Endothelial cell (in vitro differentiated cells): ENCODE measurements at places on chromosomes 3 and 15.

GRCh38 chr3:195551381-195551978 lies 8.4 kb upstream of the PPP1R2 start:
- no peak for DNase-seq

- DNase-seq, result no peak
Measured at GRCh38 chr3:187370051-187370450, 1.9 kb downstream of the RTP4 start.

- DNase-seq, result no peak
Measured at GRCh38 chr15:92416557-92416956, 22.9 kb downstream of the ST8SIA2 start.

GRCh38 chr3:14476583-14477265 lies 63.4 kb downstream of the GRIP2 start:
- DNase-seq, result no peak

GRCh38 chr15:78859971-78860719 lies 12.5 kb upstream of the MORF4L1 start:
- peak; percentile 78 for DNase-seq

DNA sequence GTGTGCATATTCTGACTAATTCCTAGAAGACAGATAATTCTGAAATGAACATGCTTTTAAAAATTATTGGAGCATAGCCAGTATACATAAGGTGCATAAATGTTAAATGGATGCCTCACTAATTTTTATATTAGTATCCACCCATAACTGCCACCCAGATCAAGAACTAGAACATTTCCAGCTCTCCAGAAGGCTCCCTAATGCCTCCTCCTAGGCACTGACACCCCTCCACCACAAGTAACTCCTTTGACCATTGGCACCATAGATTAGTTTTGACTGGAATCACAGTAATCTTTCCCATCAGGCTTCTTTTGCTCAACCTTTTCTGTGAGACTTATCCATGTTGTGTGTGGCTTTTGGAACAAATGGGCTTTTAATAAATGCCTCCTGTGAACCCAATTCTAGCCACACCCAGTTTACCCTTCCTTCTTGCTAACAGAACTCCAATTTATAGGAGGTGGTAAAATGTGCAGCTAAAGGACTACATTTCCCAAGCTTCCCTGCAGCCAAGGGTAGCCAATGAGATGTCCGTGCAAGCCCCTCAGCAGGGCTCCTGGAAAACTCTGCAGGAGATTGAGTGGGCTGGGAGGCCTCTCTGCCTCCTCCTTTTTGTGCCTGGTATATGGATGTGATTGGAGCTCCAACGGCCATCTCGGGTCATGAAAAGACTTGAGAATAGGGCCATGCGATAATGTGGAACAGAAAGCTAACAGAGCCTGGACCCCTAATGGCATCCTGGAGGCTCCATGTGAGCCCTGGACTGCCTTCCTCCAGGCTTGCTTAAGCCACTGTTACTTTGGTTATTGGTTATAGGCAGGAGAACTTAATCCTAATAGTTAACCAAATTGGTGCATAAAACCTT lies 322.6 kb upstream of the TLE3 start:
- DNase-seq, result no peak

GRCh38 chr15:72237853-72238224 lies 6.8 kb upstream of the PKM start:
- DNase-seq, result no peak

DNA sequence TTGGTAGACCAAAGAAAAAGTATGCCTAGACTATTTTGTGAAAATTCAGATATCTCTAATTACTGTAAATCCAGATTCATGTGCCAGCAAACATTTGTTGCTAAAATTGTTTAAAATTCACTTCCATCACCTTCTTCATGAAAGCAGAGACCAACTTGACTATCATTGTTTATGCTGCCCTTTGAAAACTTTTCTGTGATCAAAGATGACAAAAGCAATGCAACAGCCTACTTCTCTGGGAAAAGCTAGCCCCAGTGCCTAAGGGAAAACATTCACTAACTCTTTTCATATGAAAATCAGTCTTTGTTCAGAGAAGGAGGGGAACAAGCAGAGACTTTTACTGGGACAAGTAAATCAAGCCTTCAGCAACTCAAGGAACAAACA lies 178.0 kb upstream of the P2RY1 start:
- no peak for DNase-seq

DNA sequence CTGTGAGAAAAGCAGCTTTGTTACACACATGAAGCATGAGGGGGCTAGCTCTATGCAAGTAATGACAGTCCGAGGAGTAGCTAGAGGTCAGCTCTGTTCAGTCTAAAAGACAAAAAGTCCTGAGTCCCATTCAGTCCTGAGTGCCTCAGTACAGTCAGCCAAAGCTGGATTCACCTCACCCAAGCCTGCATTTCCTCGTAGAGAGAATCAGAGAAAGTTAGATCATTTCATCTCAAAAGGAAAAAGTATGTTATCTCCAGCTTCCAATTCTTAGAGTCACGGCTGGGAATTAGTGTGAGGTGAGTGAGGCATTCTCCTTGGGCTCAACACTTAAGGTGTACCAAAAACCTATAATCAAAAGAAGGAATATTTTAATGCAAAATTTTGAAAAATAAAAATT lies 5.9 kb upstream of the ACP3 start:
- no peak for DNase-seq

DNA sequence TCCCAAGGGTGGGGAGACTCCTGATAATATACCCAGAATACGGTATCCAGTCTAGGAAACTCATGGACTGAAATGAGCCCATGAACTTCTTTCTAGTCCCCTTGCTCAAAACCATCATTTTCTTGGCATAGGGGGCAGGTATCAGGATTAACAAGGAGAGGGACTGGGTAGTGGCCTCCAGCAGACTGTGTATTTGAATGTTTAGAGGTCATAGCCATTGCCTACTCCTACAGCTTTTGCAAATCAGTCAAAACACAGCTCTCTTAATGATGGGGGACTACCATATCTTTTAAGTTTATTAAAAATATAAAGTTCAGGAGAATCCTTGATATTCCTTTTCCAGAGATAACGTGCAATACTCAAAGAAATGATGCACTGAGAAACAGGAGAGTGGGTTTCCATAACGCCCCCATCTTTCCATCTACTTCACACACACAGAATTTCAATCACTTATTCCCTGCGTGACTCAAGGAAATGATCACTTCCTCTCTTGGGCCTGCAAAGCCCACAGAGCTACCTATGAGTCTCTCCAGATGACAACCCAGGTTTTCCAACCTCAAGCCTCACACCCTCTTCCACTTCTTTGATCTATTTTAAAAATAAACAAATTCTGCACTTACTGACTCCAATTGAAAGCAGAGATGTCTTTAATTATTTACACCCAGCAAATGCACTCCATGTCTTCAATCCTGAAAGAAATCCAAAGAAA lies 584.0 kb upstream of the LMCD1 start:
- DNase-seq, result no peak

DNA sequence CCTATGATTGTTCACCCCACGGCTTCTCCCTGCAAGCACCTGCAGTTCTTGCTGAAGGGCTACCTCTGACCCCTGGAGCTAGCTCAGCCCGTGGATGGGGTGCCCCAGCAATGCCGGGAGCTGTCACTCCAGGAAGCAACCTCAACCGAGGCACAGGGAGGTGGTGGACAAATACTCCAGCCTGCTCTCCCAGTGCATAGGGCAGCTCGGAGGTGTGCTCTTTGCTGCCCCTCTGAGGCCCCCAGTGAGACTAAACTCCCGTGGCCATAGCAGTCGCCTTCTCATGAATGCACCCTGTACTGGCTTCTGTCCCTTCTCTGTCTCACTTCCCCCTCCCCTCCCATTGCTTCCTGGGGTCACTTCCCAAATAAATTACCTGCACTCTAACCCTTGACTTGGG lies 48.5 kb downstream of the LINGO1 start:
- DNase-seq, result peak; percentile 35

DNA sequence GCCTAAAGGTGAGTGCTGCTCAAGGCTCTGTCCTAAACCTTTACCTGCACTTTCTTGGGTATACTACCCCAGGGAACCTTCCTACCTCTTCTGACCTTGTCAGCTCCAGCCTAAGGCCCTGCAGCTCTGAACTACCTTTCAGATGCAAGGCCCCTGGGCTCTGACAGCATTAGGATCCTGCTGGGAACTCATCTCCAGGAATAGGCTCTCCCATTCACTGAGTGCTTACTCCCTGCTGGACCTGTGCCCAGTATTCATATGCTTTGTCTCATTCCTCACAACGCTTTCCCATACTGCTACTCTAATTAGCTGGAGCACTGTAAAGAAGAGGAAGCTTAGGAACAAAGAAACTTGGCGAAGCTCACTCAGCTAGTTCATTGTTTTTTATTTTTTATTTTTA lies 53.8 kb upstream of the RAB6B start:
- no peak for DNase-seq

GRCh38 chr3:16992198-16992597 lies 107.4 kb downstream of the PLCL2 start:
- no peak for DNase-seq

DNA sequence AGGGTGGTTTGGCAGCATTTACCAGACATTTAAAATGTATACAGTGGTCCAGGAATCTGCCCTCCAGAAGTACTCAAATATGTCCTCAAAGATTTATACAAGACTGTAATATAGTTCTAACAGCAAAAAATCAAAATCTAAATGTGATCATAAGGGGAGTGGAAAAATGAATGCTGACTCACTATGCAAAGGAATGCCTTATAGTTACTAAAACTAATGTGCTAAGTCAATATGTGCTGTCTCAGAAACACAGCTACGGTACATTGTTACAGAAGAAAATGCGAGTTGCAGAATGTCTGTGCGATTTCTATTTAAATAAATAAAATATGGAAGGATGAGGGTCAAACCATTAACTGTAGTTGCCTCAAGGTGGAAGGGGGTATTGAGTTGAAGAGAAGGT lies 230.1 kb upstream of the UBE2E1 start:
- no peak for DNase-seq

- DNase-seq, result no peak
Measured at GRCh38 chr3:58190882-58191281, 19.9 kb downstream of the DNASE1L3 start.

DNA sequence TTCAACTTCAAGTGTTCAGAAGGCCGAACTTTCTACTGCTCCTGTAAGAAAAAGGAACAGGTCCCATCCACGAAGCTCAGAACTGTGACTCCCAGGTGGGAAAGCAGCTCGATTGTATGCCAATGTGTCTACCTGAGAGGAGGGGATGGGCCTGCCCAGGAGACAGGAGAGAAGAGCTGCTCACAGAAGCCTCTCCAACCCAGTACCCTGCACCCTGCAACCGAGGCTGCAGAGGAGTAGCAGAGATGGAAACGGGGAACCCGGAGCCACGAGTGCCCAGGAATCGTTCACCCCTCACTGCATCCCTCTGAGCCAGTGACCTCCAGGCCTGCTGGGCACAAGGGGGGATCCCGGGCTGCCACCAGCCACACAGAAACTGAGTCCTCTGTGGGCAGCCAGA lies 86.5 kb upstream of the PRR23E start:
- DNase-seq, result no peak

GRCh38 chr15:56165234-56165633 lies 78.4 kb downstream of the RFX7 start:
- DNase-seq, result no peak

- DNase-seq, result no peak
Measured at GRCh38 chr15:62977952-62978811, 64.4 kb upstream of the TPM1 start.

GRCh38 chr3:84601303-84601702 lies 357.5 kb upstream of the CADM2 start:
- no peak for DNase-seq

DNA sequence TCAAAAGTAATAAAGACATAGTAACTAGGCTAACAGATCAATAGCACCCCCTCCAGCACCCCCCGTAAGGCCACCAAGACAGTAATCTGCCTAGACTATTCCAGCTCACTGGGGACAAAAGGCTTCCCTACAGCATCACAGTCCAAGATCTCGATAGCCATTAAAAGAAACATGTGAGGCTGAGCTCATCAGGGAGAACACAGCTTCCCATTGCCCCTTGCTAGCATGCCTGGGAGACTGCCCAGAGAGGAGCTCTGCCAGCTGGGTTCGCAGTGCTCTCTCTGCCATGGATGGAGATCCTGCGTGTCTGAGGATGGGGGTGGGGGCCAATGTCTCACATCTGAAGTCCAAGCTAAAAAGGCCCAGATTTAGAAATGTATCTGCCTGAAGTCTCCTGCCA lies 17.8 kb downstream of the LRIG1 start:
- DNase-seq, result no peak

- peak; percentile 7 for DNase-seq
Measured at GRCh38 chr3:22089284-22089683, 338.3 kb upstream of the ZNF385D start.

DNA sequence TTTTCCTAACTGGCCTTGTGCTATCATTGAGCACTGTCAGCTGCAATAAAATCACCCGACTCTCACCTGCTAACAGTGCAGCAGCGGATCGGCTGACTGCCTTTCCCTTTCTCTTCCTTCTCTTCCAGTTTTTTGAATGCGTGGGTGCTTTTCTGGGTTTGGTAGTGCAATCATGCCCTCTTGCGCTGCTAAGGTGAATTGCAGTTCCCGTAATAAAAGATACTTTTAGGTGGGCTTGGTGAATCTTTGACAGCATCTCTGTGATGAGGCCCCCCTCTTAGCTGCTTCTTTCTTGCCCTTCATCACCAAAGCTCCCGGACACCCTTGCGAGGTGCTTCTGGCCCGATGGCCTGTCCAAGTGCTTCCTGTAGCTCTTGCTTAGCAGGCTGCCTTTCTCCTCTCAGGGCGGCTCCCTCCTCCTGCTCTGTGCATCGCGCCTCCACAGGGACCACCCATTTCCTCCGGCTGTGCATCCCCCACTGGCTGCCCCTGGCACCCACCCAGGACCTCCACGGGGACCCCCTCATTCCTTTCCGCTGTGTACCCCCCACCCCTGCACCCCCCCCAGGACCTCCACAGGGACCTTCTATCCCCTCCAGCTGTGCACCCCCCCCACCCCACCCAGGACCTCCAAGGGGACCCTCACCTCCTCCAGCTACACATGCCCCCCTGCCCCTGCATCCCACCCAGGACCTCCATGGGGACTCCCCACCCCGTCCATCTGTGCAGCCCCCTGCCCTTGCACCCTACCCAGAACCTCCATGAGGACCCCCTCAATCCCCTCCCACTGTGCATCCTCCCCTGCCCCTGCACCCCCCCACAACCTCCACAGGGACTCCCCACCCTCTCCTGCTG lies 50.8 kb upstream of the RPL32 start:
- peak; percentile 25 for DNase-seq

- no peak for DNase-seq
Measured at GRCh38 chr3:104458657-104459056, 908.1 kb upstream of the ALCAM start.
